ENCODE measurements at places on chromosomes 2 and 18.

DNA sequence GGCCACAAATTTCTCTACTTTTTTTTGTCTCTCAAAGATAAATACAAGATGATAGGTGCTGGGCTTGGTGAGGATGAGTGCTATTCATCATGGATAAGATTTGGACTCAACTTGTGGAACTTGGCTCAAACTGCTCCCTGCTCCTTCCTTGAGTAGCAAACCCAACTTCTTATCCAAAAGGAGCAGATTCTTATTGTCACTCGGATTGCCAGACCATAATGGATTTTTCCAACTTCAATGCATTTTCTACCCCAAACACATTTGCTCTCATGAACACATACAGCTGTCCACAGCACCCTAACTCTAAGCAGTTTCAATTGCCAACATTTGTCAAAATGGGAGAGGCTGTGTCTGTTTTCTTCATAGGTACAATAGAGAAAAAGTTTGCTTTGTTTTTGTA lies 99.5 kb upstream of the APCDD1 start:
- DNase-seq: no peak

DNA sequence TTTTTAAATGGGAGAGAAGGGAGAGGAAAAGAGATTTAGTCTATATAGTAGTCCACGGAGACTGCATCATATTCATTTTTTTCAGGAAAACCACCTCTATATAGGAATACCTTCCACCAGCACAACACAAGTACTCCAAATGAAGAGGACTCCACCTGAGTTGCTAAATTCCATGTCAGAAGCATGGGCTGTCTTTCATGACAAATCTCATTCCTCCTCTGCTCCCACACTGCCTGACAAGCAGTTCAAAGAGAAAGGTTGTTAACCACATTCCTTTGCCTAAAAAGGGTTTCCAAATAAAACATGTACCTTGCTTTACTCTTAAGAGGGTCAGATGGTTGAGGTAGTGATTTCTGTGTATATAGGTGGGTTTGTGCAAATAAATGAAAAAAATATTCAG lies 122.0 kb downstream of the TMEFF2 start:
- DNase-seq: no peak

GRCh38 chr2:118046634-118047210 lies 32.9 kb upstream of the CCDC93 start:
- DNase-seq: peak; percentile 29

GRCh38 chr2:54561010-54561409 lies 104.9 kb downstream of the SPTBN1 start:
- no peak for DNase-seq

- DNase-seq: no peak
These were observed 114.8 kb downstream of the RDH14 start for GRCh38 chr2:18445433-18446320.

DNA sequence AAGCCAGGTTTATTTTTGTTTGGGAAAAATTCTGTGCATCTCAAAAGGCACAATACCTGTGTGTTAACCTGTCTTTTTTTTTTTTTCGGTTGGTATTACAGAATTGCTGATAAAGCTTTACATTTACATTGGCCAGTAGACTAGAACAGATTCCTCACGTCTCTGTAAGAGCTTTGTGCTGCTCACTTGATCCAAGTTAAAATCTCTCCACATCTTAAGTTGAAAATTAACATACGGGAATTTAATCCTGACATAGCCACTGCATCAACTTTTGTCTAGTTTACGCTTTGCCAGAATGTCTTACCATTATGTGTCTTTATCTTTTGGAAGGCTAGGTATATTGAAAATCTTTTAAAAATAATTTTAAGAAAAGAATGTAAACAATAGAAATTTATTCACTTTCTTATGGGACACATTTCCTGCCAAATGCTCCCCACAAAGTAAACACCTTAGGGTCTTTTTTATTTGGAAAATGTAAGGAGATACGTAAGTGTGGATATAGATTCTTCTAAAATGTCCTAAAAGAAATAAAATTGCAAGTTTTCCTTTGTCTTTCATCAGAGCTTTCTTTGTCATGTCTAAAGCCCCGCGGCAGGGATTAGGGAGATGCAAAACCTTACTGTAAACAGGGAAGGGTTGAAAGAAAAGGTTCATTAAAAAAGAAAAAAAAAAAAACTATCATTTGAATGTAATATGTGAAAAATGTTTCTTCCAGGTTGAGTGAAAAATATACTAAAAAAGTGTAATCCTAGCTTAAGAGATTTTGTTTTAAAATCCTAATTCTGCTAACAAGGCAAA lies 912.8 kb downstream of the NRXN1 start:
- no peak for DNase-seq

DNA sequence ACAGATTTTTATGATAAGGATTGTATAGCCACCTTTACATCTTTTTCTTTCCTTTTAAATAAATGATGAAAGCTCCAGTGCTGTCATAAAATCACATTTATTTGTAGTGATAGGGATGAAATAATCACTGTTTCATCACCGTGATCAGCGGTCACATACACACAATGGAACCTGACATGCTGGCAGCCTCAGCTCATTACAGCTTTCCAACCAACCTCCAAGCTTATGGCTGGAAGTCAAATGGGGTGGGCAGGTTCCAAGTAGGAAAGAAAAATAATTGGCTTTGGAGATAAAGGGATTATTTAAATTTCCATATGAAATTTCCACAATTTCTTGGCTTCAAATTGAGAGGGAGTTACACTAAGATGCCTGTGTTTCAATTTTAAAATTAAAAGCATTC lies 251.3 kb downstream of the PLCL1 start:
- no peak for DNase-seq

DNA sequence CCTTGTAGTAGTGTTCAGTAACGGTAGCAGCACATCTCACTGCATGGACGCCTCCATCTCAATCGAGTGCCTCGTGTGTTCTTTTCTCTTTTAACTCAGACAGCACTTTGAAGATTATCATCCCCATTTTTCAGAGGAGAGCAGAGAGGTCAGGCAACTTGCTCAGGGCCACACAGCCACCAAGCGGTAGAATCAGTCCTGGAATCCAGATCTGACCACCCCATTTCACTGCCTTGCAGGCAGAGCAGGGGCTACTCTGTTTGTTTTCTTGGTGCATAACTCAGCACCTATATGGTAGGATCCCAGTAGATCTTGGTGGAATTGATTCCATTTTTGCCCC lies 129.5 kb downstream of the SMAD7 start:
- DNase-seq: no peak

GRCh38 chr18:57004366-57005121 lies 142.3 kb upstream of the BOD1L2 start:
- no peak for DNase-seq

- DNase-seq: no peak
These were observed 106.8 kb downstream of the WDSUB1 start for GRCh38 chr2:159179696-159180095.

GRCh38 chr2:205946226-205946625 lies 139.7 kb downstream of the INO80D start:
- DNase-seq: no peak

- peak; percentile 58 for DNase-seq
These were observed 10.7 kb downstream of the RBM43 start for GRCh38 chr2:151251012-151251411.

- DNase-seq: no peak
These were observed 34.7 kb downstream of the RMC1 start for GRCh38 chr18:23538001-23538400.

GRCh38 chr2:120077896-120078295 lies 65.0 kb downstream of the EPB41L5 start:
- no peak for DNase-seq

GRCh38 chr2:176109192-176109901 lies 2.3 kb downstream of the HOXD11 start:
- no peak for DNase-seq

- no peak for DNase-seq
These were observed 28.0 kb downstream of the PCARE start for GRCh38 chr2:29046321-29046720.

- DNase-seq: no peak
These were observed 323.7 kb downstream of the ARHGAP15 start for GRCh38 chr2:143452817-143453451.
